Lower lobe of right lung (tissue), 2 donors: ENCODE measurements at places on chromosomes 16 and 17. TPM values are rescaled to one million over a fixed set of nuclear protein-coding genes. Genes with fewer than 3 reads are reported as not detected.

GRCh38 chr17:59485015-59485414 lies 80.4 kb upstream of the DHX40 start:
- no peaks in the 10 kb centered on the region for H3K36me3 ChIP-seq
- H3K27ac ChIP-seq: no peak overlapping the region
- no peaks in the 10 kb centered on the region for H3K4me1 ChIP-seq
- no peak for DNase-seq

- no peak for DNase-seq
- no peak overlapping the region for H3K4me3 ChIP-seq
- H3K4me1 ChIP-seq: peaks cover 47% of the 10 kb centered on the region
- peak overlapping the region; percentile 81 for H3K27ac ChIP-seq
These were observed 11.4 kb downstream of the DYNC1LI2 start for GRCh38 chr16:66740010-66740409.

DNA sequence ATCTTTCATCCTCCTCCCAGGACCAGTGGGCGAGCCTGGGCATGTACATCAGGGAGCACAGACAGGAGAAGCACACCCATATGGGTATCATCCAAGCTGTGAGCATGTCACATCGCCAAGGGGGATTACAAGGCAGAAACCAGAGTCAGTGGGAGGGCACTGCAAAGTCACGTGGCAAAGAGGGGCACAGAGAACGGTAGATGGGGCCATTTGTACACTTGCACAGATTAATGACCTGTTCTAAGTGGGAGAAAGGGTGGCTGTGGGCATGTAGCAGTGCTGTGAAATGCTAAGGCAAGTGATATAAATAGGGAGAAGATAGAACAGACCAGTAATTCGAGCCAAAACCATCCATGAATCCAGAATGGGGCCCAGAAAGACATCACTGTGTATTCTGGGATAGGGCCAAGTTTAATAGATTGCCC lies 265.0 kb downstream of the CPPED1 start:
- H3K36me3 ChIP-seq: no peaks in the 10 kb centered on the region
- H3K4me3 ChIP-seq: no peak overlapping the region
- DNase-seq: no peak
- H3K4me1 ChIP-seq: peaks cover 4% of the 10 kb centered on the region

GRCh38 chr17:82943751-82944150 lies 103.9 kb upstream of the ZNF750 start:
- H3K4me1 ChIP-seq: peaks cover 7% of the 10 kb centered on the region
- DNase-seq: peak; percentile 17
- no peak overlapping the region for H3K4me3 ChIP-seq
- no peak overlapping the region for H3K27ac ChIP-seq
- no peaks in the 10 kb centered on the region for H3K27me3 ChIP-seq

KRT33B gene
- total RNA-seq: not detected

DNA sequence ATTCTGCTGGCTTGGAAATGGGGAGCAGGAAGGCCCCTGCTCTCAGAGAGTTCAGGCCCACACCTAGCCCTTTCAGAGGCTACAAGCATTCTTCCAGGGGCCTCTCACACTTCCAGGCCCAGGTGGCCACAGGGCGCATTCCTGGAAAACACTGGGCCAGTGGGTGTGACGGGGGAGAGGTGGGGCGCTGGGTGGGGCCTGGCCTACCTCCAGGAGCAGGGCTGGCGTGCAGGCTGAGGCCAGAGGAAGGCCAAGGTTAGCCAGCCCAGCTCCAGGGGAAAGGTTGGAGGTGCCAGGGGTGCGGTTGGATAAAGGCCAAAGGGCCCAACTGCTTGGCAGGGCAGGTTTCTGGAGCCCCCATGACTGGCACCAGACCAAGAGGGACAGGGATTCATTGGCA lies 198.2 kb downstream of the MAF start:
- H3K4me1 ChIP-seq: no peaks in the 10 kb centered on the region
- H3K27ac ChIP-seq: no peak overlapping the region
- H3K27me3 ChIP-seq: no peaks in the 10 kb centered on the region
- H3K4me3 ChIP-seq: no peak overlapping the region
- no peak for DNase-seq

MT3 gene
- not detected for total RNA-seq

DNA sequence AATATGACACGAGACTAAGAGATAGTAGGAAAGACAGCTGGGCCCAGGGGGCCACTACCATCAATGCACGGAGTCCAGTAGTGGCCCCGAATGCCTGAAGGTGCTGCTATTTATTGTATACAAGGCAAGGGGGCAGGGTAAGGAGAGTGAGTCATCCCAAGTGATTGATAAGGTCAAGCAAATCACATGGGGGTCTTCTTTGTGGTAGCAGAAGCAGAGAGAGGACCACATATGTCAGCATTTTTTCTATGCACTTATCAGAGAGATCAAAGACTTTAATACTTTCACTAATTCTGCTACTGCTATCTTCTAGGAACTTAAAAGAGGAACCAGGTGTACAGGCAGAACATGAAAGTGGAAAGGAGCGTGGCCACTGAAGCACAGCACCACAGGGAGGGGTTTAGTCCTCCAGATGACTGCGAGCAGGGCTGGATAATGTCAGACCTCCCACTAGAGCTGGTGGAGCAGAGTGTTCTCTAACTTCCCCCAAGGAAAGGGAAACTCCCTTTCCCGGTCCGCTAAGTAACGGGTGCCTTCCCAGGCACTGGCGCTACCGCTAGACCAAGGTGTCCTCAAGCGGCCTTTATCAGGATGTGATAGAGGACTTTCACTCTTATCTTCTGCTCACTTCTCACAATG lies 26.4 kb upstream of the ARL4D start:
- H3K4me1 ChIP-seq: peaks cover 31% of the 10 kb centered on the region
- H3K4me3 ChIP-seq: no peak overlapping the region
- no peaks in the 10 kb centered on the region for H3K36me3 ChIP-seq
- H3K27me3 ChIP-seq: no peaks in the 10 kb centered on the region
- no peak for DNase-seq

DNA sequence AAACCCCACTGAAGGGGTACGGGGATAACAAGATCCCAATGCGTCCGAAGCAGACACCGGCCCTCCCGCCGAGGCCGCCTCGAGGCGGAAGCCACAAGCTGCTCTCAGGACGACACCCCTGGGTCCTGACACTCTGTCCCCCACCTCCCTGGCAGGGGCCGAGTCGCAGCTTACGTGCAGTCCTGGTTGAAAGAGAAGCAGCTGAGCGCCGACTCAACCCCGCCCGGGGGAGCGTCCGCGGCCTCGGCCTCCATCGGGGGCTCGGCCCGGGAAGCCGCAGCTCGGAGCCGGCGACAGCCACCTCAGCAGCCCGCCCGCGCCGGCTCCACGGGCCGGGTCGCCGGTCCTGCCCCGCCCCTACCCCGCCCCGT lies at the start of gene WIPI1:
Gene WIPI1, minus strand, starts transcription at position 329 of the 371 bp plus-strand sequence. Its CDS starts 75 bp downstream, at position 254.
- no peaks in the 10 kb centered on the region for H3K27me3 ChIP-seq
- H3K36me3 ChIP-seq: peaks cover 8% of the 10 kb centered on the region
- peak; percentile 79 for DNase-seq
- H3K4me3 ChIP-seq: peak within 1 kb of the TSS; percentile 76
- peak within 1 kb of the TSS; percentile 88 for H3K27ac ChIP-seq
- peaks cover 56% of the 10 kb centered on the region for H3K4me1 ChIP-seq

GRCh38 chr17:40557531-40558299 lies 7.6 kb downstream of the CCR7 start:
- H3K4me1 ChIP-seq: peaks cover 87% of the 10 kb centered on the region
- peak overlapping the region; percentile 22 for H3K4me3 ChIP-seq
- no peaks in the 10 kb centered on the region for H3K36me3 ChIP-seq

KRT35 gene
- total RNA-seq: not detected

DNASE1L2 gene
- 2.0 TPM for total RNA-seq

- no peaks in the 10 kb centered on the region for H3K4me1 ChIP-seq
- no peak for DNase-seq
- no peak overlapping the region for H3K4me3 ChIP-seq
- H3K27me3 ChIP-seq: no peaks in the 10 kb centered on the region
- no peak overlapping the region for H3K27ac ChIP-seq
These were observed 327.3 kb upstream of the CDH8 start for GRCh38 chr16:62363501-62363900.

DNA sequence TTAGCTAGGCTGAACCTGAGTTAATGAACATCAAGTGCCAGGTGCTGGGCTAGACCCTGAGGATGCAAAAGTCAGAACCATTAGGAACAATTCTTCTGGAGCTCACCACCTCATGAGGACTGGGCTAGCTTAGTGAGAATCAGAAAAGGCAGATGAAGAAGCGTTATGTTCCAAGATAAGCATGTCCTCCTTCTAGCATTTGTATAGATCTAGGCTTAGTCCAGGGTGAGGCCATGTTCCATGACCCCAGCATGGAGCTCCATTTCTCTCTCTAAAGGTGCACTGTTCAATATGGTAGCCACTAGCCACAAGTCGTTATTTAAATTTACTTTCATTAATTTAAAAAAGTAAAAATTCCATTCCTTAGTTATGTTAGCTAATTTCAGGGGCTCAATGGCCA lies 365.3 kb upstream of the CCL2 start:
- H3K27ac ChIP-seq: no peak overlapping the region
- no peaks in the 10 kb centered on the region for H3K36me3 ChIP-seq
- no peak overlapping the region for H3K4me3 ChIP-seq
- H3K4me1 ChIP-seq: no peaks in the 10 kb centered on the region
- H3K27me3 ChIP-seq: no peaks in the 10 kb centered on the region
